ENCODE measurements at places on chromosomes 3 and 15.

- DNase-seq: no peak
Measured at GRCh38 chr3:9292516-9292915, 43.1 kb upstream of the SRGAP3 start.

- DNase-seq: no peak
Measured at GRCh38 chr3:116390318-116390717, 55.0 kb downstream of the LSAMP start.

DNA sequence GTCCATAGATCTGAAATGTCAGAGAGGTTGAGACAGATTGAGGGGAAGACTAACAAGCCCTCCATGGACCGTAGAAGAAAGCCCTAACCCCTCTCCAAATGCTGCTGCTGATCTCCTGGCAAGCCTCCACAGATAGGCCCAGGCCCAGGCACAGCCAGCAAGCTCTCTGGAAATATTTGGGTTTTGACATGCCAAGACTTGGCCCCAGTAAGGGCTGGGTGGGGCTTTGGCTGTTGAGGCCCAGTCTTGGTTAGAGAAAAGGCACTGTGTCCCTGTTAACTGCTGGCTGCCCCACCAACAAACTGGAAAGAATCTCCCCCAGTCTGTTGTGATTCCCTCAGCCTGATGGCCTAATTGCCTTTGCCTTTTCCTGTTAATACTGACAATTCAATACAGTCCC, 208.8 kb upstream of the CTDSPL start:
- DNase-seq: no peak

- DNase-seq: peak; percentile 50
Measured at GRCh38 chr15:48411971-48412591, 80.9 kb downstream of the DUT start.

GRCh38 chr15:37056177-37057121, 43.9 kb downstream of the MEIS2 start:
- peak; percentile 7 for DNase-seq

DNA sequence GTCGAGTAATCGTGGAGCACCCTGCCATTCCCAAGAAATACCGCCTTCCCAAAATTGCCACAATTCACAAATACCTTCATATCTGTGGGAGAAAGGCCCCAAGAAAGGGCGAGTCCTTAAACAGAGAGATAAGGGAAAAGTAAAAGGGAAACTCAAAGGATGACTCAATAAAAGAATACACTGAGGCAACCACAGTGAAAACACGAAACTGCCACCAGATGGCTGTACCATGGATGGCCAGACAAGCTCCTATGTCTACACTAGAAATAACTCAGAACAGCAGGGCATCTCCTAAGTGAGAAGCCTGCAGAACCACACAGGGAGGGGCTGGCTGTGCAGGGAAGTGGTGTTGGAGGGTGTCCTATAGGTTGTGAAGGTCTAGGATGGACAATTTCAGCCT, 25.0 kb downstream of the SRGAP3 start:
- no peak for DNase-seq

- DNase-seq: no peak
Measured at GRCh38 chr3:141049681-141050080, 1.5 kb upstream of the SPSB4 start.

GRCh38 chr3:147380387-147380951, 25.9 kb downstream of the ZIC4 start:
- DNase-seq: no peak

- DNase-seq: no peak
Measured at GRCh38 chr3:54899273-54899672, 28.6 kb downstream of the LRTM1 start.

GRCh38 chr3:135324301-135324700, 529.2 kb downstream of the EPHB1 start:
- DNase-seq: no peak

GRCh38 chr3:131738095-131738494, 235.3 kb upstream of the MRPL3 start:
- no peak for DNase-seq

- DNase-seq: peak; percentile 74
Measured at GRCh38 chr15:58447271-58448010, 15.7 kb downstream of the LIPC start.

GRCh38 chr3:131217296-131217741, 164.3 kb upstream of the NUDT16 start:
- peak; percentile 53 for DNase-seq

DNA sequence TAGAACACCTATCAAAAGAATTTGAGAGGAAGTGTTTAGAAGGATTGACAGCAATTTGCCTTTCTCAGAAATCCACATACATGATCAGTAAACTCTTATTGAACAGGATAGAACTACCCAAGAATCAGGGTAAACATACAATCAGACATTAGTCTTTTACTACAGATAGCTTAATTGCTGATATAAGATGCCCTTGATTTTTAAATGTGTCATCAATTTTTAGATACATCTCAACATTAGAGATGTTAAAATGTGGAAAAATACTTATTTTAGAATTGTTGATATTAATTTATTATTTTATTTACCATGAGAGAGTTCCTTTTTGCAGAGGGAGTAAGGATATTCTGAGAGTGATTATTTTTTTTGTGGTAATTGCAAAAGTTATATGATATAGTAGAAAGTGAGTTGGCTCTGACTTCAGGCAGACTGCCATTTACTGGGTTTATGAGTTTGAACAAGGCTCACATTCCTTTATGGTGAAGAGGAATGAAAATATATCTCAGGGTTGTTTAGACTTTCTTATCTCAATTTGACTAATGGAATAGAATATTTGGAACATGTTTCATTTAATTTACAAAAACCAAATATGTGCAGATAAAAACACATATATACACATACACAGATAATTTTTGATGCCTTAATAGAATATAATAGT, 302.8 kb upstream of the GOLIM4 start:
- peak; percentile 6 for DNase-seq

DNA sequence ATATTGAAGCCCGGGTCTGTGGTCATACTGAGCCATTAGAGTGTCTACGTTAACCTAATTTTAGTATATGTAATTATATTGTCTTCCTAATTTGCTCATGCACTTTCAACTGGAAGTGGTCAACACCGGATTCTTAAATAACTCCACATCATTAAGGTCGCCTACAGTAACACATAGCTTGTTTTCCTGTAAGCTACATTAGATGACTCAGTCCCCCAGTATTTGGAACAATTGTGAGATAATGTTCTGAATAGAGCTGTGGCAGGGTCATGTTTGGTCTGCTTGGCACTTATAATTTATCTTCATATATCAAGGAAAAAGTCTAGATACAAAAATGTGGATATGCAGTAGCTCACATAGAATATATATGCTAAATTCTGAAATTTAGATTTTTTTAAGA, 486.2 kb downstream of the IGSF11 start:
- no peak for DNase-seq

DNA sequence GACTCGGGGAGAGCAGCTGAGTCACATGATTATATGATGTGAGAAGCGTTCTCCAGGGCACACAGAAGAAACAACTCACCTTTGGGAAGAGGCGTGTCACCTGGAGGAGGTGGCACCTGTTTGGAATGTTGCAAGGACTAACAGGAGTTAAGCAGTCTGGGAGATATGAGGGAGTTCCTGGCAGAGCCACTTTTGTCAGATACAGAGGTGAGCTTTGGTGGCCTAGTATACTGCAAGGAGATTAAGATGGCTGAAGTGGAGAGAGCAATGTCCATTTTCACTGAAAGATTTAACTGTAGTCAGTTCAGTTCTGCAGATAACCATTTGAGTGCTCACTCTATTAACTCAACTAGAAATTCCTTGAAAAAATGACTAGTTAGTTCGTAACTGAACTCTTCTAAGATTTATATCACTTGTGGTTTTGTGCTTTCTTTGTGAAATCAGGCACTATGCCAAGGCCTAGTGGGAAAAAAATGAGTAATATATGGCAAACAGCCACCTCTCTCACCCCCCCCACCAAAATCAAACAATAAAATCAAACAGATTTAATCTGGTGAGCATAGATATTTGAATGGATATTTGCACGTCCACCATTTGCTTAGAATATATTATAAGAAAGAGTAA, 61.3 kb downstream of the CRYBG3 start:
- DNase-seq: peak; percentile 39

- peak; percentile 82 for DNase-seq
Measured at GRCh38 chr3:112560721-112561483, 860 bp downstream of the ATG3 start.

- DNase-seq: no peak
Measured at GRCh38 chr15:59434481-59434880, 3.5 kb upstream of the FAM81A start.

- no peak for DNase-seq
Measured at GRCh38 chr3:150828997-150829396, 66.0 kb upstream of the SIAH2 start.

DNA sequence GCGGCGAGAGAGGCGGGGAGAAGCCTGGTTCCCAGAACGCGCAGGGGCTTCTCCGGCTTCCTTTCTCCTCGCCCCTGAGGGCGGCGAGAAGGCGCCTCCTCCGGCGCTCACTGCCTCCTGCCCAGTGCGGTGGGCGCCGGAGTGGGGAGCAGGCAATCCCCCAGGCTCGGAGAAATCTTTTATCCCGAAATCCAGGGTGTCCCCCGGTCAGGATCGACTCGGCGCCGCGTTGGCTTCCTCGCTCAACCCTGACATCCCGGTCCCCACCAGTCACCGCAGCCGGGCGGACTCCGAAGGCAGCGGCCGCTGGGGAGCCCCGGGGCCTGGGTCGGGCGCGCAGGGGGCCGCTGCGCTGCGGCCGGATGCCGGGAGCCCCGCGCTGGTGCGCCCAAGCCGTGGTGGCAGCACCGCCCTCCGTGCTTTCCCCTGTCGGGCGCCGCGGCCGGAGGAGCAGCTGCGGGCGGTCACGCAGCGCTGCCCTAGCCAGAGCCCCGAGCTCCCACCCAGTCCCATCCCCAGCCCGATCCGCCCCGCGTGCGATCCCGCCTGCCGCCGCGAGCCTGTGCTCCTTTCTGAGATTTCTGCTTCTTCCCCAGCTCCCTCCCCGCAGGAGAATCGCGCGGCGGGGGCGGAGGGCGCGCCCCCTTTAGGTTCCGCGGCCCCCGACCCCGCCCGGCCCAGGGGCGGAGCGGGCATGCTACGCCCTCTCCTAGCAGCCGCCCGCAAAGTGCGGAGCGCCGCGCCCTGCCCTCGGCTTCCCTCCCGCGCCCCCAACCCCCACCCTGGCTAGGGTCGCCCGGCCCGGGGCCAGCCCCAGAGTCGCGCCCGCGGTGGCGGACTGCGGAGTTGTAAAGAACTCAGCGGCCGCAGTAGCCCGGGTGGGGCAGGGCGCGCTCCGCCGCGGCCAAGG, 683 bp upstream of the CACNA2D3 start:
- DNase-seq: peak; percentile 14

GRCh38 chr3:119653876-119654275, 6.5 kb downstream of the POPDC2 start:
- no peak for DNase-seq

DNA sequence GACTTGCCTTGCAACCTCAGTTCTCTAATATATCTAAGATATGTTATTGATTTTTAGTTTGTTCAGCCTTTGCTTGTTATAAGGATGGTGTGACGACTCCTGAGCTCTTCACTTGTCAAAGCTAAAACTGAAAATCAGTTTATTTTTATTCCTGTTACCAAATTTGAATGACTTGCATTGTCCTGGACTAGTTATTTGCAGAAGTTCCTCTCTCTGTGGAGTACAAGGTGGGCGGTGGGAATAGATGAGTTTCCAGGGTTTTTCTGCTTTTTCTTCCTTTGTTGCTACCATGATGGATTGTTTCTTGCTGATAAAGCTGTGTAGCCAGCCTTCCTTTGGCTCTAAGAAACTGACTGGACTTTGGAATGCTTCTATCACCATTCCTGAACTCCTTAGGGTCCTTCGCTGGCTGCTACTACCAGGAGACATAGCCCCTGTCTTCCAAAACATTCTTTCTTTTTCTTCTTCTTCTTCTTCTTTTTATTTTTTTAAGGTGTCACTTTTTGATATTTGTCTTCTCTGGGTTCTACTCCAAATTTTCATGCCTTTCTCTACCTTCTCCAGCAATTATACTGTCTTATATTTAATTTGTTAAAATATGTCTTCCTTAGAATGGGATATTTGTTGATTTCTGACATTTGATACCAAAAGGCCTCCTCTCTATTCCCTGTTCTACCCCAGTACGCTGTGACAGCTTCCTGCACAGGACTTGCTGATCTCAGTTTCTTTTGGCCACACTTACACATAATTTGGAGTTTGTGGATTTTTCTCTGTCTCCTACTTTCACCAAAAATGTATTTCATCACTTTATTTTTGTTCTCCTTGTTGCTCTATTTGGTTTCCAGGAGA, 145.1 kb upstream of the THRB start:
- DNase-seq: no peak

DNA sequence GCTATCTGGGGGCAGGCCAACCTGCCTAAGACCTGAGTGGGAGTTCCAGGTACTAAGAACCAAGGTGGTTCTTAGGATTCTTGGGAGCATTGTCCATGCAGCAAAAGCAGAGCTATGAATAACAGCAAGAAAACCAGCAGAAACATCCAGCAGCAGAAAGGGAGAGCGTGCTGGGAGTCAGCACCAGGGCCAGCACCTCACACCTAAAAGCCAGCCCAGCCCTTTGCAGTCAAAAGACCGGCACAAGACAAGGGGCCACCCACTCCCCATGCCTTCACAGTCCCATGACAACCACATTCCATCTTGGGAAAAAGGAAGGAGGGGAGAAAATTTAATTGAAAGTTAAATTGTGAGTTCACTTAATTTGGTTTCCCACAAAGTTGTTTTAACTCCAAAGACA, 364.9 kb downstream of the AGBL1 start:
- DNase-seq: no peak

DNA sequence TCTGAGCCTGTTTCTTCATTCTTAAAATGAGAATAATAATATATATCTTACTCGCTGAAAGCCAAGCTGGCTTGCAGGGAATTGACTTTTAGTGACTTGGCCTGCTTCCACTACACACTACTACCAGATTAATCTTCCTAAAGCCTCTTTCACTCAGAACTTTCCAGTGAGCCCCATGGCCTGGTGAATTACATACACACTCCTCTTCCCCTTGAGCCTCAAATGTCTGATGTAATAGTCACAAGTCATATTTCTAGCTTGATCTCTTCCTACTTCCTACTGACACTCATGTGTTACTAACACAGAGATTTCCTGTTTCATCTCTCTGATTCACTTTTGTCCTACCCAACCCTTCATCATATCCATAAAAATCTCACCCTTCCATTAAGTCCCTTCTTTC, 82.7 kb upstream of the SOX2 start:
- peak; percentile 6 for DNase-seq

- DNase-seq: peak; percentile 88
Measured at GRCh38 chr3:58640700-58641372, 25.7 kb downstream of the FAM3D start.

DNA sequence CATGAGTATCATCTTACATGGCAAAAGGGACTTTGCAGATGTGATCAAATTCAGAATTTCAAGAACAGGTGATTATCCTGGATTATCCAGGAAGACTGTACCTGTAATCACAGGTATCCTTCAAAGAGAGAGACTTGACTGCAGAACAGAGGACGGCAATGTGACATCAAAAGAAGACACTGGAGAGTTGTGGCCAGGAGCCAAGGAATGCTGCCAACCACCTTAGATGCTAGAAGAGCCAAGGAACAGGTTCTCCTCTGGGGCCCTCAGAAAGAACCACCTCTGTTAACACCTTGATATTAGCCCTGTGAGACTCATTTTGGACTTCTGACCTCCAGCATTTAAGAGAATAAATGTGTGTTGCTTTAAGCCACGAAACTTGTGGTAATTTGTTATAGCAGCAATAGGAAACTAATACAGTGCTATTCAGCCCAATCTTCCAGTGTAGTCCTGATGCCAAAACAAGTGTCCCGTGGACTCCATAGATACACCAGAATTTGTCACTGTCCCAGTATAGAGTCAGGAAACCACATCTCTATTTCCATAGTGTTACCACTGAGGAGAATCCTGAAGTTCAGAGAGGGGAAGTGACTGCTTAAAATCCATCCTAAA, 330.6 kb upstream of the TLE3 start:
- DNase-seq: no peak

GRCh38 chr3:63245726-63246241, 32.3 kb upstream of the SYNPR start:
- DNase-seq: no peak
